ENCODE measurements at places on chromosomes 5 and 9. TPM values are rescaled to one million over a fixed set of nuclear protein-coding genes. Genes with fewer than 3 reads are reported as not detected.
A peak's percentile ranks its signal among the peaks of the same experiment; 100 is the strongest.

The ZNF618 gene
- total RNA-seq, result 0.19 TPM

GRCh38 chr9:93054758-93055704, 3.5 kb upstream of the SUSD3 start:
- DNase-seq, result no peak
- peaks cover 10% of the 10 kb centered on the region for H3K4me1 ChIP-seq
- H3K27ac ChIP-seq, result no peak overlapping the region
- H3K27me3 ChIP-seq, result no peaks in the 10 kb centered on the region

- no peaks in the 10 kb centered on the region for H3K36me3 ChIP-seq
- no peak overlapping the region for H3K27ac ChIP-seq
- peaks cover 11% of the 10 kb centered on the region for H3K4me1 ChIP-seq
- DNase-seq, result no peak
Observed at GRCh38 chr9:128765499-128765898, 6.2 kb downstream of the ZER1 start.

DNA sequence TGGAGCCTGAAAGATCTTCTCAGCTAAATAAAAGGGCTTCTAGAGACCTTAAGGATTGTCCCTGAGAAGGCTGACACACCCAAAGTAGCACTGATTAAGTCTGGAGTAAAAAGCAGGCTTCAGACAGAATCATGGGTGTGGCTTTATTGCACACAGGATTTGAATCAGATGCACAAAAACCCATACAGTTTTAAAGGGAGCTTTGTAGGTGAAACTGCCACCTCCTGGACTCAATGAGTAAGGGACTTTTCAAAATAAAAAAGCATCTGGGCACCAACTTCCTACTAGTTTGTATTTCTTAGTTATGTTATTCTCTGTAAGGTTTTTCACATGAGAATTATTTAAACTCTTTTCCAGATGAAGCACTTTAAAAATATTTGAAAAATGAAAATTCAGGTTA, 129.4 kb downstream of the EDIL3 start:
- no peak overlapping the region for H3K27ac ChIP-seq
- no peaks in the 10 kb centered on the region for H3K27me3 ChIP-seq
- H3K4me1 ChIP-seq, result no peaks in the 10 kb centered on the region
- H3K4me3 ChIP-seq, result no peak overlapping the region

- no peaks in the 10 kb centered on the region for H3K27me3 ChIP-seq
- no peak overlapping the region for H3K27ac ChIP-seq
- H3K4me3 ChIP-seq, result no peak overlapping the region
- no peaks in the 10 kb centered on the region for H3K36me3 ChIP-seq
- DNase-seq, result no peak
- H3K4me1 ChIP-seq, result no peaks in the 10 kb centered on the region
Observed at GRCh38 chr9:83327750-83328622, 210.2 kb downstream of the FRMD3 start.

- H3K4me1 ChIP-seq, result no peaks in the 10 kb centered on the region
- H3K4me3 ChIP-seq, result no peak overlapping the region
- H3K36me3 ChIP-seq, result no peaks in the 10 kb centered on the region
- no peak overlapping the region for H3K27ac ChIP-seq
- DNase-seq, result no peak
Observed at GRCh38 chr5:1026700-1027621, 18.4 kb downstream of the NKD2 start.

- no peaks in the 10 kb centered on the region for H3K36me3 ChIP-seq
- no peak overlapping the region for H3K4me3 ChIP-seq
- no peak for DNase-seq
- H3K27ac ChIP-seq, result no peak overlapping the region
- peaks cover 37% of the 10 kb centered on the region for H3K27me3 ChIP-seq
Observed at GRCh38 chr5:36611520-36612274, 5.3 kb downstream of the SLC1A3 start.

GRCh38 chr9:70439991-70440706, 25.7 kb upstream of the KLF9 start:
- peaks cover 8% of the 10 kb centered on the region for H3K4me1 ChIP-seq
- no peaks in the 10 kb centered on the region for H3K36me3 ChIP-seq
- no peak for DNase-seq
- H3K4me3 ChIP-seq, result no peak overlapping the region
- H3K27me3 ChIP-seq, result no peaks in the 10 kb centered on the region
- H3K27ac ChIP-seq, result no peak overlapping the region

The TBC1D2 gene
- total RNA-seq, result 1.8 TPM

DNA sequence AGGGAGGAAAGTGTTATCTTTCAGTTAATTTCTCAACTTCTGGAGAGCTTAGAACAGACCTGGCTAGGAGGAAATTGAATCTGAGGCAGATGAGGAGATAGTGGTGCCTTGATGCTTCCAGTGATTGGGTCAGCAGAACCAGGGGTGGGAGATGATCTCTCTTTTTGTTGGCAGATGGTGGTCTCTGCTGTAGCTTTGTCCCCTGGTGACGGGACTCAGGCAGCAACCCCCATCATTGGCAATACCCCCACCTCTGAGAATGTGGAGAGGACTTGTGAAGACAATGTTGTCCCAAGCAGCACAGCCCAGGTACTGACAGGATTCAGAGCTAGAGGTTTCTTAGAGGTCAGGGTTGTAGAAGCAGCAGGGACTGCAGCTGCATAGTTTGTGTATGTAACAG, 3.7 kb upstream of the PDCD6 start:
- H3K27me3 ChIP-seq, result no peaks in the 10 kb centered on the region
- no peak for DNase-seq
- no peak overlapping the region for H3K4me3 ChIP-seq

DNA sequence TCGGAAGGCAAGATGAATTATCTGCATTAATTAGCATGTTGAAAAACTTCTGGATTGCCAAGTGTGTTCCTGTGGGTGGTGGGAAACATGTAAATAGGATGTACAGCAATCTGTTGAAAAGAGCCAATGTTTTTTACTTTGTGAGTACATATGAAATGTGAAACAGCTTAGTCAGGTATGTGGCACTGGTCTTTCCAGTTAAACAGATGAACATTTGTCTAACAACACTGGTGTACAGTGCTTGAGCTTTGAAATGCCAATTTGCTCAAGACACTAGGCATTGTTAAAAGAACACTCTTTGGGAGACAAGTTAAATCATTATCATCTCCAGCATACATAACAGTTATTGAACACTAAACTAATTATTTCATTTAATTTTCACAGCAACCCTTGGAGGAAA, 107.3 kb upstream of the SLC24A2 start:
- no peak for DNase-seq
- no peak overlapping the region for H3K27ac ChIP-seq
- no peaks in the 10 kb centered on the region for H3K36me3 ChIP-seq
- H3K27me3 ChIP-seq, result peaks cover 5% of the 10 kb centered on the region

The ZDHHC11B gene
- total RNA-seq, result not detected

The RANBP3L gene
- total RNA-seq, result not detected

The CSF1R gene
- total RNA-seq, result not detected

The ZBTB34 gene
- 7.0 TPM for total RNA-seq

DNA sequence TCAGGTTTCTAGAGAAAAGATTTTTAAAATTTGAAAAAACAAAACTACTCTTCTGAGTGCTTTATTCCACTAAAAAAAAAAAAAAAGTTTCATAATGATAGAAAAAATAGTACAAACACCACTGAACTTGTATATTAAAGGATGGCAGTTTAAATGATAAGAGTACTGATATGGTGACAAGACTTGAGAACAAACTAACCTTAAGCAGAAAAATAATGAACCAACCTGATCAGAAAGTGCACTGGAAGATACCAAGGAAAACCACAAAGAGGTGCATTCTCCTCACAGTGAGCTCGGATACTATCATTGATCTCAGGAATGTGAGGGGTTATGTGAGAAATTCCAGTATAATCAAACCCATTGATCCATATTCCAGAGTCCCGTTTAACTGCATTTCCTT, 34.3 kb downstream of the ERMP1 start:
- no peak overlapping the region for H3K4me3 ChIP-seq
- peaks cover 47% of the 10 kb centered on the region for H3K36me3 ChIP-seq
- H3K27ac ChIP-seq, result peak overlapping the region; percentile 72

DNA sequence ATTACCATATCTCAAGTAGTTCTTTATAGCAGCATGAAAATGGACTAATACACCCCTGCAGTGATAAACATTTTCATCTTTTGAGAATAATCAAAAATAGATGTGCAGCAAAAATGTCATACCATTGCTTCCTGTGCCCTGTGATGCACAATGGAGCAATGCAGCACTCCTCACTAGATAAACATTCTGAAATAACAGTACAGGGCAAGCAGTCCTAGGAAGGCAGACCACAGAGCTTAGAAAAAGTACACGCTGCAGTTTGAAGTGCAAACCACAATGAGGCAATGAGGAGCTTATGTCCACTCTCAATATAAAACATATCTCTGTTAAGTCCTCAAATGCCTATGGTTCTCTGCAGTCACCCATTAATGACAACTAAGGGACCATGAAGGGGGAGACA, 367.6 kb downstream of the PDE4D start:
- no peaks in the 10 kb centered on the region for H3K27me3 ChIP-seq
- H3K36me3 ChIP-seq, result no peaks in the 10 kb centered on the region
- no peak overlapping the region for H3K27ac ChIP-seq
- H3K4me1 ChIP-seq, result no peaks in the 10 kb centered on the region
- no peak for DNase-seq

- DNase-seq, result peak; percentile 93
- peaks cover 51% of the 10 kb centered on the region for H3K4me1 ChIP-seq
- H3K27ac ChIP-seq, result peak overlapping the region; percentile 93
- H3K4me3 ChIP-seq, result peak overlapping the region; percentile 79
- H3K27me3 ChIP-seq, result no peaks in the 10 kb centered on the region
Observed at GRCh38 chr5:40410231-40410861, 269.4 kb upstream of the PTGER4 start.

DNA sequence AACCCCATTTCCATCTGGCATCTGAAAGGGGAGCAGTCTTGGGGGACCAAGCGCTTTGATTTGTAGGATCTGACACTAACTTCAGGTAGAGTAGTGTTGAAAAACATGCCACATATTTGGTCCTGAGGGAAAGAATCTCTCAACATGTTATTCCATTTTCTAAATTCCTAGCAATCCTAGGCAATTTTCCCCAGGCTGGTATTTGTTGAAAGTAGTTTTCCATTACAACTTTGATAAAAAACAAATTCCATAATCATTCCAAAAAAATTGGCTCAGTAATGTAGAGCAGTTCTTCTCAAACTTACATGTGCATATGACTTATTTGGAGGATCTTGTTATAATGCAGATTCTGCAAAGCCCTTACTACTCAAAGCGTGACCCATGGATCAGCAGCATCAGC, 477.9 kb downstream of the ACTL7B start:
- no peak for DNase-seq
- no peaks in the 10 kb centered on the region for H3K36me3 ChIP-seq
- no peak overlapping the region for H3K4me3 ChIP-seq
- no peak overlapping the region for H3K27ac ChIP-seq
- no peaks in the 10 kb centered on the region for H3K4me1 ChIP-seq

- peak overlapping the region; percentile 31 for H3K4me3 ChIP-seq
- peaks cover 60% of the 10 kb centered on the region for H3K4me1 ChIP-seq
- no peak for DNase-seq
Observed at GRCh38 chr9:89436963-89437625, 60.8 kb downstream of the SEMA4D start.

The SLC6A18 gene
- not detected for total RNA-seq

GRCh38 chr5:114097570-114097969, 264.3 kb upstream of the KCNN2 start:
- H3K4me1 ChIP-seq, result no peaks in the 10 kb centered on the region
- DNase-seq, result no peak
- no peaks in the 10 kb centered on the region for H3K36me3 ChIP-seq
- H3K4me3 ChIP-seq, result no peak overlapping the region
- no peaks in the 10 kb centered on the region for H3K27me3 ChIP-seq

The CD274 gene
- 57.6 TPM for total RNA-seq

- H3K27ac ChIP-seq, result no peak overlapping the region
- H3K4me1 ChIP-seq, result no peaks in the 10 kb centered on the region
- peaks cover 4% of the 10 kb centered on the region for H3K36me3 ChIP-seq
- H3K27me3 ChIP-seq, result no peaks in the 10 kb centered on the region
Observed at GRCh38 chr5:134975843-134976242, 8.1 kb downstream of the CATSPER3 start.

The C5orf34 gene
- total RNA-seq, result 6.8 TPM

GRCh38 chr5:148497757-148498156, 114.0 kb downstream of the FBXO38 start:
- peaks cover 18% of the 10 kb centered on the region for H3K27me3 ChIP-seq
- no peak for DNase-seq
- no peak overlapping the region for H3K4me3 ChIP-seq
- no peak overlapping the region for H3K27ac ChIP-seq

DNA sequence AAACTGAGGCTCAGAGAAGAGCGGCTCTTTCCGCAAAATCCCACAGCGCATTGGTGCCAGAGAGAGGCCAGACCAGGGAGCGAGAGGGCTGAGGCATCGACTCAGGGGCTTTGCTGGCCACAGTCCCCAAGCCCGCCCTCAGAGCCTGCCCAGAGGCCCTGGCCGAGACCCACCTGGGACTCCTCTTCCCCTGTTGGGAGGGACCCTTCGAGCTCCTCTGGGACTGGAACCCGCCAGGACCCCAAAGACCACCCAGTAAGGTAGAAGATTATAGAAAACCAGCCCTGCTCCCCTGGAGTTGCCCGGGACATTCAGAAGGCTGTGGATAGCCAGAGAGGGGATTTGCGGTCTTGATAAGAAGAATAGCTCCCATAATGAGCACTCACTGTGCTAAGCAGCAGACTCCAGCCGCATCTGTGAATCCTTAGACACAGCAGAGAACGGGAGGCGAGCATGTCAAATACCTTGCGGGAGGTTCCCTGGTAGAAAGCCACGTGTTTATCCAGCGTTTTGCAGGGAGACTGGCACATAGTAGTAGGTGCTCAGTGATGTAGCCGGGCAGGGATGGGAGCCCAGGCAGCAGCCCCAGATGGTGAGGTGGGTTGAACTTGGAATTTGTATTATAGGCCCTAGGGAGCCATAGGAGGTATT, 651 bp upstream of the AK1 start:
- peak overlapping the region; percentile 49 for H3K4me3 ChIP-seq
- peaks cover 5% of the 10 kb centered on the region for H3K4me1 ChIP-seq
- H3K27me3 ChIP-seq, result no peaks in the 10 kb centered on the region
- peaks cover 15% of the 10 kb centered on the region for H3K36me3 ChIP-seq

DNA sequence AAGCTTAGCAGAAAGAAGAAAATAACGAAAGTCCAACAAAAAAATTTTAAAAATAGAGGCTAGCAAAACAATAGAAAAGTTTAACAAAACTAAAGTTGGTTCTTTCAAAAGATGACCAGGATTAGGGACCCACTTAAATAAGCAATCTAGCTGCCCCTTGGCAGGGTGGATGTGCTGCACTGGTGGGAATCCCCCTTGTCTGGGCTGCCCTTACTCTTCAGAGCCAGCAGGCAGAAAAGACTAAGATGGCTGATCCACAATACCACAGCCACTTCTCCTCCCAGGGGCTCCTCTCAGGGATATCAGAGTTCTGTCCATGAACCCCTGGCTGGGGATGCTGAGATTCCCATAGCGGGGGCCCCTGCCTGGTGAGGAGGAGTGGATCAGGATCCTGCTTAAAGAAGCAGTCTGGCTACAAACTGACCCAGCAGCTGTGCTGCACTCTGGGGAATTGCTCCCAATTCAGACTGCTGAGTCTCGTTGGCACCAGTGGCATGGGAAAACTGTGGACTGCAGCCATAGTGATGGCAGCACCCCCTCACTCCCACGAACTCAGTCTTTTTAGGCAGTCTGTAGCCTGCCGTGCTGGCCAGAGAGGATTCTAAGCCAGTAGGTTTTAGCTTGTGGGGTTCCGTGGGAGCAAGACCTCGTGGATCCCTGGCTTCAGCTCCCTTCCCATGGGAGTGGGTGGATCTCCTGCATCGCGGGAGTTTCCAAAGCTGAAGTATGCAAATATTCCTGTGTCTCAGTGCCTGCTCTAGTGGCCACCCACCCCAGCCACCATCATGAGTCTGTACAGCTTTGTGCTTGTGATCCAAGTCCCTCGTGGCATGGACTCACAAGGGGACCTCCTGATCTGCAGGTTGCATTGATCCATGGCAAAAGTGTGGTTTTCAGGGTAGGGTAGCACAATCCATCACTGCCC, 2.9 kb upstream of the INSL6 start:
- H3K36me3 ChIP-seq, result no peaks in the 10 kb centered on the region
- peaks cover 14% of the 10 kb centered on the region for H3K4me1 ChIP-seq
- H3K27me3 ChIP-seq, result peaks cover 5% of the 10 kb centered on the region
- no peak for DNase-seq

All from activated CD4-positive, alpha-beta T cell treated with anti-CD3 and anti-CD28 coated beads, Interleukin-2, amount 10 ng/mL, durations not matched to agents 24 days and 14 days (primary cell).